ENCODE measurements at places on chromosomes 2 and 18. TPM values are rescaled to one million over a fixed set of nuclear protein-coding genes. Genes with fewer than 3 reads are reported as not detected.

- no peak for DNase-seq
- no peaks in the 10 kb centered on the region for H3K36me3 ChIP-seq
- no peak overlapping the region for H3K27ac ChIP-seq
- H3K4me1 ChIP-seq, result peaks cover 3% of the 10 kb centered on the region
- no peak overlapping the region for H3K4me3 ChIP-seq
- H3K27me3 ChIP-seq, result peaks cover 2% of the 10 kb centered on the region
These were observed 140.8 kb upstream of the SLC1A4 start for GRCh38 chr2:64848363-64848762.

- H3K27me3 ChIP-seq, result no peaks in the 10 kb centered on the region
- no peak overlapping the region for H3K4me3 ChIP-seq
- H3K36me3 ChIP-seq, result no peaks in the 10 kb centered on the region
- no peak for DNase-seq
- H3K4me1 ChIP-seq, result no peaks in the 10 kb centered on the region
- no peak overlapping the region for H3K27ac ChIP-seq
These were observed 161.0 kb downstream of the TRIB2 start for GRCh38 chr2:12877761-12878160.

DNA sequence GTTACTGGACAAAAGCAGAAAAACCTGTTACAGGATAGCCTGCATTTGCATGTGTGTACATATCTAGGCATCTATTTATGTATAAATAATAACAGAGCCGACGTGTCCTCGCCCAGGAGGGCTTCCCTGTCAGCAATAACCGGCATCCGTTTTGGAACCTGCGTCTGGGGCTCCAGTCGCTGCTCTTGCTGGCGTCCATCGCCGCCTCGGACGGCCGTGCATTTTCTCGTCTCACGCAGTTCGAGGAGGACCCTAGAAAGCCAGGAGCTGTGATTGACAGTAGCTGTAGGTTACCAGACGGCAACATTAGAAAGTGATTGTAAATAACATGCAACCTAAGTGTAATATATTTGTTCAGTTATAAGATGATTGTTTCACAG, 132.6 kb downstream of the NFATC1 start:
- peaks cover 18% of the 10 kb centered on the region for H3K27me3 ChIP-seq
- no peak overlapping the region for H3K27ac ChIP-seq
- H3K4me3 ChIP-seq, result no peak overlapping the region
- peaks cover 5% of the 10 kb centered on the region for H3K36me3 ChIP-seq
- H3K4me1 ChIP-seq, result peaks cover 20% of the 10 kb centered on the region
- DNase-seq, result peak; percentile 53

GRCh38 chr2:37283207-37283606, 41.4 kb downstream of the PRKD3 start:
- H3K36me3 ChIP-seq, result peaks cover 15% of the 10 kb centered on the region
- no peaks in the 10 kb centered on the region for H3K27me3 ChIP-seq
- H3K4me3 ChIP-seq, result peak overlapping the region; percentile 5
- H3K27ac ChIP-seq, result peak overlapping the region; percentile 64
- peaks cover 44% of the 10 kb centered on the region for H3K4me1 ChIP-seq

GRCh38 chr18:79606621-79607331, 72.8 kb upstream of the CTDP1 start:
- no peak overlapping the region for H3K27ac ChIP-seq
- H3K27me3 ChIP-seq, result peaks cover 1% of the 10 kb centered on the region
- H3K4me1 ChIP-seq, result peaks cover 8% of the 10 kb centered on the region

DNA sequence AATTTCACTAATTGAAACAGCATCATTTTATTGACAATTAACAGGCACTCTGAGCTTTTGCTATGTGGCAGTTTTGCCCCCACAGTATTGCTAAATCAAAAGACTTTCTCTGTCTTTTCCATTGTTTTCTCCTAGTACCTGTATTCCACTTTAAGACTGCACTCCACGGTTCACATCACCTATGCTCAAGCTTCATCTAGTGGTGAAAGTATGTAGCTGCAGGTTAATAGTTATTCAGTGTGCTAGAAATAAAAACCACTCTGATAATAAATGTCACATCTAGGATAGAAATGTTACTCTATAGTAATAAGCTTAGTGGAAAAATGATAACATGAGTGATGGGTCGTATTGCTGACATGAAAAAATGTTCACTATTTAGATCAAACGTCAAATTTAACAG, 24.6 kb downstream of the ARL6IP6 start:
- no peak for DNase-seq
- peaks cover 7% of the 10 kb centered on the region for H3K36me3 ChIP-seq
- H3K27ac ChIP-seq, result no peak overlapping the region
- H3K27me3 ChIP-seq, result no peaks in the 10 kb centered on the region
- peaks cover 13% of the 10 kb centered on the region for H3K4me1 ChIP-seq
- H3K4me3 ChIP-seq, result no peak overlapping the region

GRCh38 chr18:79224381-79224780, 155.2 kb downstream of the ATP9B start:
- no peak for DNase-seq
- no peaks in the 10 kb centered on the region for H3K27me3 ChIP-seq
- H3K36me3 ChIP-seq, result no peaks in the 10 kb centered on the region
- H3K4me3 ChIP-seq, result no peak overlapping the region

DNA sequence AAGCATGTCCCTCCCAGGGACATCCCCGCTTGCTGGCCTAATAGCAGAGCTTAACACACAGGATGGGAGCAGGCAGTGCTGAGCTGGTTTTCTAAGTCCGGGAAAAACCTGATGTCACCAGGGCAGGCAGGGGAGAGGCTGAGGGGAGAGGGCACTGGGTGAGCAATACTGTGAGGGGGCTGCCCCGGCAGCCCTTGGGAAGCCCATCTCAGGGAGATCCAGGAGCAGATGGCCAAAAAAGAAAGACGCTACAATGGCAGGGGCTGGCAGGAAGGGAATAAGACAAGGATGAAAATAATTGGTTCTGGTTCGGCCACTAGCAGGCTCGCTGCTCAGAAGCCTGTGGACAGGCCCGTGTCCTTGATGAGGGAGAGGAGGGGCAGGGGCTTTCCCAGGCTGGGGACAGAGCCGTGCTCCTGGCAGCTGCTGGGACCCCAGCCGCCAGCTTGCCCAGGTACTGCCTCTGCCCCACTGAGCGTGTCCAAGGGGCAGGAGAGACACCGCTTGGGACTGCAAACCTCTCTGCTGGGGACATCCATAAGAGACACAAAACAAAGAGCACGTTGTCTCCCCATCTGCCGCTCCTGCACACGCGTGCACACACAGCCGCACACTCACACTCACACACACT, 30.2 kb downstream of the SMAD7 start:
- H3K27me3 ChIP-seq, result no peaks in the 10 kb centered on the region
- H3K4me1 ChIP-seq, result peaks cover 96% of the 10 kb centered on the region
- peak; percentile 58 for DNase-seq
- H3K36me3 ChIP-seq, result peaks cover 32% of the 10 kb centered on the region
- H3K27ac ChIP-seq, result peak overlapping the region; percentile 84
- no peak overlapping the region for H3K4me3 ChIP-seq

DNA sequence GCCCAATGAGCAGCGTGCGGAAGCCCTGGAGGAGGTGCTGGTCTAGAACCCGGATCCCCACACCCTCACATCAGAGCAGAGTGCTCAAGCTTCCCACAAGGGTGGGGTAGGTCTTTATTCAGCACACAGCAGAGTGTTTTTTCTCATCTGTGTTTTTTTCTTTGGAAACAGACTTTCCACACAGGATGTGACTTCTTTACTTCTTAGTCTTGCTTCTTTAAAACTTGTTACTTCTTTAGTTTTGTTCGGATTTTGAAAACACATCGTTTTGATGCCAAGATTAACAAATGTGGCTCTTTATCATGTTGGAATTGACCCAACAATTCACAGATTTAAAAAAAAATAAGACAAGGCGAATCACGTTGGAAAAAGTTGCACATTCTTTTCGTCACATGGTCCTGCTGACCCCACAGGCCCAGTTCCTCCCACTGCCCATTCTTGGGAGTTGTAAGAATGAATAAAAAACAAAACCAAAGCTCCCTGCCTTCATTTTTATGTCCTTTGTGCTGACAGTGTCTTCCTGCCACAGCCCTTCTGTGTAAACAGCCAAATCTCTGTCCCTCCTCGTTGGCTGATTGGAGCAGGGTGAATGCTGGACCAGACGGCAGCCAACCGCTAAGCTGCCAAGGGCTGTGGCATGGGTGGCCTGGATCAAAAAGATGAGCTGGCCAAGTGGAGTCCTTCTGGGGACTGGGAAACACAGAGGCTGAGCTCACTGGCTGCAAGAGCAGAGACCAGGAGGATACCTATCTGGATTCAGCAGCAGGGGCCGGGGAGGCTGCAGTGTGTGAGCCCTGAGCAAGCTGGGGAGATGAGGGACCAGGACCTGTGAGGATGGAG, 81.6 kb downstream of the TWIST2 start:
- H3K4me1 ChIP-seq, result peaks cover 11% of the 10 kb centered on the region
- peaks cover 4% of the 10 kb centered on the region for H3K36me3 ChIP-seq
- peak; percentile 66 for DNase-seq
- peaks cover 18% of the 10 kb centered on the region for H3K27me3 ChIP-seq

The SRD5A2 gene
- not detected for total RNA-seq

The OTOS gene
- not detected for total RNA-seq

GRCh38 chr2:214379227-214379626, 31.6 kb upstream of the VWC2L start:
- no peak for DNase-seq
- peaks cover 49% of the 10 kb centered on the region for H3K4me1 ChIP-seq
- no peaks in the 10 kb centered on the region for H3K36me3 ChIP-seq
- H3K27ac ChIP-seq, result peak overlapping the region; percentile 57
- no peak overlapping the region for H3K4me3 ChIP-seq

The STARD6 gene
- not detected for total RNA-seq

- H3K27me3 ChIP-seq, result no peaks in the 10 kb centered on the region
- H3K4me3 ChIP-seq, result peak within 1 kb of the TSS; percentile 66
- peak within 1 kb of the TSS; percentile 65 for H3K27ac ChIP-seq
- H3K36me3 ChIP-seq, result peaks cover 6% of the 10 kb centered on the region
These were observed at the start of gene SCG2 for GRCh38 chr2:223601932-223602666. Gene SCG2, minus strand, starts transcription at chr2:223602361. Its CDS starts 3,079 bp downstream, at chr2:223599282.

The TWSG1 gene
- 79.7 TPM for total RNA-seq

The CREG2 gene
- not detected for total RNA-seq

- H3K27me3 ChIP-seq, result no peaks in the 10 kb centered on the region
- no peaks in the 10 kb centered on the region for H3K36me3 ChIP-seq
- H3K27ac ChIP-seq, result no peak overlapping the region
These were observed 255.3 kb upstream of the SIX2 start for GRCh38 chr2:45264227-45265225.

The CROCC2 gene
- not detected for total RNA-seq

The DUSP28 gene
- total RNA-seq, result 4.7 TPM

DNA sequence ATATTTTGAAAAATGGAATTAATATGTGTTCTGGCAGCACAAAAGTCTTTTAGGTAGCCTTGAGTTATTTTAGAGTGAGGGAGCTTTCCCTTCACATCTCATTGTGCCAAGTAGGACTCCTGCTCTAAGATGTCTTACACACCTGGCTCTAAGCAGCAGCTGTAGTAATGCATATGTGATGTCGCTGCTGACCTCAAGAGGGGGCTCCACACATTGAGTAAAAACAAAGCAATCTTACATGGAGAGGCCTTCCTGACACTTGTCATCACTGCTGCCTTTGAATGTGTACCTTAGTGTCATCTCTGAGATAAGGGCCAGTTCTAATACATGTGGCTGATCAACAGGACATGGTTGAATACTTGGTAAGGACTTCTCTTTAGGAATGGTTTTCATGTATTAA, 75.8 kb downstream of the ACTR3 start:
- H3K4me1 ChIP-seq, result peaks cover 14% of the 10 kb centered on the region
- DNase-seq, result no peak
- no peak overlapping the region for H3K4me3 ChIP-seq

- no peak for DNase-seq
- H3K36me3 ChIP-seq, result peaks cover 8% of the 10 kb centered on the region
- H3K27me3 ChIP-seq, result no peaks in the 10 kb centered on the region
- no peaks in the 10 kb centered on the region for H3K4me1 ChIP-seq
- H3K27ac ChIP-seq, result no peak overlapping the region
These were observed 66.2 kb downstream of the SP3 start for GRCh38 chr2:173898996-173899395.

The PARD6G gene
- 10.9 TPM for total RNA-seq

The ALKAL2 gene
- total RNA-seq, result 164 TPM

The TDRD15 gene
- total RNA-seq, result 0.10 TPM

- H3K27me3 ChIP-seq, result peaks cover 12% of the 10 kb centered on the region
- no peak overlapping the region for H3K27ac ChIP-seq
- no peak overlapping the region for H3K4me3 ChIP-seq
- peaks cover 8% of the 10 kb centered on the region for H3K36me3 ChIP-seq
- H3K4me1 ChIP-seq, result peaks cover 10% of the 10 kb centered on the region
These were observed 47.0 kb downstream of the CHRNA1 start for GRCh38 chr2:174717273-174717672.

The ASPRV1 gene
- 1.2 TPM for total RNA-seq

DNA sequence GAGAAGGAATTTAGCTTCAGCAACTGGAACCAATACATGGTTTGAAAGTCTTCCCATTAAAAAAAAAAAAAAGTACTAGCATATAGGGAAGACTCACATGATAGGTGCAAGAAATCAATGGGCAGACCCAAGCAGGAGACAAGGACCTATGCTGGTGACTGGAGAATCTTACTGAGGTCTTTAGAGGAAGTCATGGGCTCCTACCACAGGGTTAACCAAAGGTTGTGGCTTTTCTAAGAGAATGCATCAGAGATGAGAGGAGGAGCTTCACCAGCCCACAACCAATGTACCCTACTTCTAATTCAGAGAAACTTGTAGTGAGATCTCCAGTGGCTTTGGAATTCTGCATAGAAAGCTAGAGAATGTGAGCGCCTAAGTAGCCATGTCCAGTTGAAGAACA, 207.4 kb downstream of the NCKAP5 start:
- peaks cover 12% of the 10 kb centered on the region for H3K4me1 ChIP-seq
- H3K36me3 ChIP-seq, result no peaks in the 10 kb centered on the region
- DNase-seq, result no peak
- H3K27ac ChIP-seq, result no peak overlapping the region
- H3K27me3 ChIP-seq, result peaks cover 1% of the 10 kb centered on the region

DNA sequence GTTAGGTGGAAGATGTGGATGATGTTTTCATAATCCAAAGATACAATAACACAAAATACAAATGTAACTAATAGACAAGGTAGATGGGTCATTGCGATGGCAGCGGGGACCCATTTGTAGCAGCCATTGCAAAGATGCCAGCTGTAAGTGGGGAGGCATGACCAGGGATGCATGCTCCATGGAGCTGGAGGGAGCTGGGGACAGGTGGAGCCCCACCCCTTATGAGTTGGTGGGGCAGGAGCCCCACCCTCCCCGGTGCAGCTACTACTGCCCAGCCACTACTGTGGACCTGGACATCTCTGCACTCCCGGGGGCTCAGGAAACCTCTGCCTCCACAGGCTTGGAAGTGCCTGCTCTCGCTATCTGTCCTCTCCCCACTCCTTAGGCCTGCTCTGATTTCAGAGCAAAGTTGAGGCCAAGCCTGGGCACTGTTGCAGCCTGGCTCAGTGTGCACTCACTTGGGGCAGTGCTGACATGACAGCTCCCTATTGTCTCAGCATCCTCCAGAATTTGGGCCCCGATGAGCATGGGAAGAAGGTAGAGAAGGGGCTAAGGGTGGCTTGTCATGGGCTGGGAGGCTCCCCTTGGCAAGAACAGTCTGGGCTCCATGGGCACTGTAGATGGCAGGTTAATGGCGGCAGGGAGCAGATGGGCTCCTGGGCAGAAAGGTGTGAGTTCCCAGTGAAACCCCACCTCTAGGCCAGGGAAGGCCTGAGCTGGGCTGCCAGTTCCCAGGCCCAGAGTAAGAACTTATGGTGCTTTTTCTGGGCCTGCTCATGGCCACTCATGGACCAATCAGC, 81.1 kb downstream of the ZNF804A start:
- no peak overlapping the region for H3K4me3 ChIP-seq
- DNase-seq, result peak; percentile 40
- no peaks in the 10 kb centered on the region for H3K4me1 ChIP-seq
- H3K27me3 ChIP-seq, result peaks cover under 1% of the 10 kb centered on the region

- H3K4me1 ChIP-seq, result peaks cover 10% of the 10 kb centered on the region
- DNase-seq, result no peak
- H3K27me3 ChIP-seq, result no peaks in the 10 kb centered on the region
- peak overlapping the region; percentile 5 for H3K4me3 ChIP-seq
- peak overlapping the region; percentile 23 for H3K27ac ChIP-seq
These were observed 85.8 kb downstream of the GRB14 start for GRCh38 chr2:164535280-164536025.
